Mucosa of descending colon (tissue), 3 donors: ENCODE measurements at places on chromosomes 7 and 10. TPM values are rescaled to one million over a fixed set of nuclear protein-coding genes. Genes with fewer than 3 reads are reported as not detected.

DNA sequence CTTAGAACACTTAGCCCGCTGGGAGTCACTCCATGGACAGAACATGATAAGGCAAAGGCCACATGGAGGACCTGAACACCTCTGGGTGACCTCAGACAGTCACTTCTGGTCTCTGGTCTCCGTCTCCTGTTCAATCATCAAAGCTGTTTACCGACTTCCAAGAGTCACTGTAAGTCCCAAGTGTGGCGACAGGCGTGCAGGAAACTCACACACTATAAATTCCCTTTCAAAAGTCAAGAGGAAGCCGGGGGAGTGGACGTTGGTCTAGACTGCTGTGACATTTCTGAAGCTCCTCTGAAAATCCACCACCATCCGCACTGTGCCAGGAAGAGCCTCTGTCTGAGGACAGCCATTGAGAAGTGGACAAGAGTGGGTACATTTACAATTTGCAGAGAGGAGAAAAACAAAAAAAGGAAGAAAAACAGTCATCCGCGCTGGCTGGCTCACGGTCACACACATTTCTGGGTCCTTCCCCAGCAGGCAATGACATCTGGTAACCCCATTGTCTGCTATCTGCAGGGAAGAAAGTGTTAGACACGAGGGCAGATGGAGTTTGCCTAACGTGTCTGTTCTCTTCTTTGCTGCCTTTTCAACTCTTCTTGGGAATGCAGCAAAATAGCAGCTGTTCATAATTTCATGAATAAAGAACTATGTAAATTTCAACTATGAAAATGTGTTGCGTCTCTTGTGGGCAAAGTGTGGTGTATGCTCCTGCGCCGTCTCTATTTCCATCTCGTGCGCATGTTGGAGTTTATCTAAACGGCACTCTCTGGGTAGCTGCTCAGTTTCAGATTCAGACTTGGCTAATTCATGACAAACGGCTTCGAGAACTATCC, 32.9 kb upstream of the CUX1 start:
- DNase-seq: no peak

- DNase-seq: no peak
Measured at GRCh38 chr10:83801983-83802382, 337.3 kb upstream of the GHITM start.

Gene FGFBP3
- 2.1 TPM for total RNA-seq

Gene TFPI2
- total RNA-seq: 0.46 TPM

Gene SKIDA1
- 2.4 TPM for total RNA-seq
